ENCODE measurements at places on chromosomes 16 and 17. TPM values are rescaled to one million over a fixed set of nuclear protein-coding genes. Genes with fewer than 3 reads are reported as not detected.
A peak's percentile ranks its signal among the peaks of the same experiment; 100 is the strongest.

ARMC7 gene
- 6.7 TPM for total RNA-seq

GRCh38 chr17:14302431-14303099 lies 1.7 kb downstream of the HS3ST3B1 start:
- peak overlapping the region; percentile 25 for H3K27ac ChIP-seq
- H3K36me3 ChIP-seq, result no peaks in the 10 kb centered on the region
- peak overlapping the region; percentile 50 for H3K4me3 ChIP-seq

- no peaks in the 10 kb centered on the region for H3K27me3 ChIP-seq
- DNase-seq, result no peak
- peaks cover 15% of the 10 kb centered on the region for H3K4me1 ChIP-seq
- H3K36me3 ChIP-seq, result no peaks in the 10 kb centered on the region
Observed at GRCh38 chr16:17362946-17363345, 107.8 kb downstream of the XYLT1 start.

DNA sequence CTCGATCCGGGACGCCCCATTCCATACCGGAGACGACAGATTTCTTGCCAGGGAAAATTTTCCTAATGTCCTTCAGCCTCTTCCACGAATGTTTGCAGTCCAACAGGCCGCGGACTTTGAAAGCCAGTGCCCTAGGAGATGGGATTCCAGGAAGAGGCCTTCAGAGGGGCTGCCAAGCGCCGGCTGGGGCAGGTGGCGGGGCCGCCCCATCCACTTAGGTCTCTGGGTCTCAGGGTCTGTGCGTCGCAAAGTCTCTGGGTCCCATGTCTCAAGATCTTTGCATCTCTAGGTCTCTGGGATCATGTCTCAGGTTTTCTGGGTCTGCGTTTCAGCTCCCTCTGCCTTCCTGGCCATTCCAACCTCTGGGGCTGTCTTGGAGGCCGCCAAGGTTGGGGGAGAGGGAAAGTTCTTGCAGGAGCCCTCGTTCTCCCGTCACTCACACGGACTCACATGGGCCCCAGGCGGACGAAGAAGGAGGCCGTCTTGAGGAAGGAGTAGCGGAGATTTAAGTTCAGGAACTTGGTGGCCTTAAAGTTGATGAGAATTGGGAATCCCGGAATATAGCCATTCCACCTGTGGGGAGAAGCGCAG lies 7.2 kb downstream of the ALOX12B start:
- no peaks in the 10 kb centered on the region for H3K4me1 ChIP-seq
- no peak for DNase-seq
- peak overlapping the region; percentile 53 for H3K4me3 ChIP-seq
- no peak overlapping the region for H3K27ac ChIP-seq

RAPGEFL1 gene
- total RNA-seq, result 3.2 TPM

DNA sequence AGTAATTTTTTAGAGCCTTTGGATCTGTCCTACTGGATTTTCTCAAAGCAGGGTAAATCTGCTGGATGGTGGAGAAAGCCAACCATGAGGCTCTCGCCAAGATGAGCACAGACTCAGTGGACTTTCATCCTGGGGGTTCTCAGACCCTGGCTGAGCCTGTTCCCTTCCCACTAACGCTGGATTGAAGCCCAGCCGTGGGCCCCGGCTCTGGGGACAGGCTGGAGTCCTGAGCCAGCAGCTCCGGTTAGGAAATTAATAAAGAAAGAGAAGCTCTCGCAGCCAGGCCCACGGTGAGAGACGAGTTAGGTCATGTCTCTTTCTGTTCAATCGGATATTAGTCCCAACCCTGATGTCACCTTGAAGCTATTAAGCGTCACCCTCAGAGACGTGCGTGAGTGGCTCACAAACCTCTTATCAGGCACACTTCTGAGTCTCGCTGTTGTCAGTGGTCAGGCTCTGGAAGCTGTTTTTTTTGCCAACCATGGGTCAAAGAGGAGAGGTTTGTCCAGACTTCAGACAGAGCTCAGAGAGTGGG lies 27.1 kb downstream of the MEOX1 start:
- no peak for DNase-seq
- no peaks in the 10 kb centered on the region for H3K36me3 ChIP-seq
- no peaks in the 10 kb centered on the region for H3K27me3 ChIP-seq
- H3K27ac ChIP-seq, result peak overlapping the region; percentile 41
- H3K4me1 ChIP-seq, result no peaks in the 10 kb centered on the region
- H3K4me3 ChIP-seq, result no peak overlapping the region

AXIN2 gene
- 13.1 TPM for total RNA-seq

- H3K4me1 ChIP-seq, result no peaks in the 10 kb centered on the region
- no peaks in the 10 kb centered on the region for H3K27me3 ChIP-seq
- DNase-seq, result no peak
- H3K27ac ChIP-seq, result no peak overlapping the region
Observed at GRCh38 chr16:22357635-22357971, 16.8 kb downstream of the CDR2 start.

NDUFB10 gene
- total RNA-seq, result 114 TPM

GRCh38 chr17:45353043-45353442 lies 36.2 kb upstream of the MAP3K14 start:
- H3K36me3 ChIP-seq, result no peaks in the 10 kb centered on the region
- H3K4me1 ChIP-seq, result no peaks in the 10 kb centered on the region
- no peak for DNase-seq

SCGB1C2 gene
- total RNA-seq, result not detected

GRCh38 chr16:47013172-47013571 lies 39.7 kb upstream of the DNAJA2 start:
- H3K4me1 ChIP-seq, result no peaks in the 10 kb centered on the region
- no peaks in the 10 kb centered on the region for H3K36me3 ChIP-seq

- H3K36me3 ChIP-seq, result no peaks in the 10 kb centered on the region
- H3K4me1 ChIP-seq, result no peaks in the 10 kb centered on the region
- no peaks in the 10 kb centered on the region for H3K27me3 ChIP-seq
- peak; percentile 43 for DNase-seq
Observed at GRCh38 chr17:80774146-80774545, 217.5 kb upstream of the CHMP6 start.

GRCh38 chr17:48997103-48997826 lies at the start of gene IGF2BP1:
Gene IGF2BP1, plus strand, starts transcription at chr17:48997385. Its CDS starts 361 bp downstream, at chr17:48997746.
- DNase-seq, result no peak
- no peaks in the 10 kb centered on the region for H3K4me1 ChIP-seq
- no peak within 1 kb of the TSS for H3K27ac ChIP-seq
- H3K27me3 ChIP-seq, result peaks cover 16% of the 10 kb centered on the region
- no peaks in the 10 kb centered on the region for H3K36me3 ChIP-seq

ASPSCR1 gene
- total RNA-seq, result 31.8 TPM

BEAN1 gene
- total RNA-seq, result 0.16 TPM

GRCh38 chr16:65740711-65741110 lies 618.8 kb upstream of the CDH11 start:
- no peaks in the 10 kb centered on the region for H3K27me3 ChIP-seq
- no peaks in the 10 kb centered on the region for H3K36me3 ChIP-seq
- no peak for DNase-seq
- no peak overlapping the region for H3K4me3 ChIP-seq

GRCh38 chr17:27621942-27622559 lies 8.9 kb upstream of the LGALS9 start:
- no peak for DNase-seq
- no peaks in the 10 kb centered on the region for H3K4me1 ChIP-seq
- H3K4me3 ChIP-seq, result no peak overlapping the region
- no peak overlapping the region for H3K27ac ChIP-seq
- H3K36me3 ChIP-seq, result no peaks in the 10 kb centered on the region
- no peaks in the 10 kb centered on the region for H3K27me3 ChIP-seq

DNA sequence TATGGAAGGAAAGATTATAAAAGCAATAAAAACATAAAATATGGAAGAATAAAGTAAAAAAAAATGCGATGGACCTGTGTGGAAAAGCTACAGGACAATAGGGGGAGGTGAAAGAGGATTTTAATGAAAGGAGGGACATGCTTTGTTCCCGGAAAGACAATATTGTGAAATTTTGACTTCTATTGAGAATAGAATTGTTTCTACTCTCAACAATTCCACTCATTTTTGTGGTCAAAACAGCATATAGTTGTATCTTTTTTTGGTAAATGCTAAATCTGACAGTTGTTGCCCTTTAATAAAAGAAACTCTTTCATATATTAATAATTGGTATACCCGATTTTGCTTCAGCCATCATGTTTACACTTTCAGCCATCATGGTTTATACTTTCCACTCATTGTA lies 22.9 kb upstream of the APPBP2 start:
- H3K27me3 ChIP-seq, result no peaks in the 10 kb centered on the region
- no peaks in the 10 kb centered on the region for H3K36me3 ChIP-seq
- no peak for DNase-seq
- H3K4me1 ChIP-seq, result no peaks in the 10 kb centered on the region

TBC1D3H gene
- not detected for total RNA-seq

- no peak overlapping the region for H3K4me3 ChIP-seq
- H3K36me3 ChIP-seq, result no peaks in the 10 kb centered on the region
- H3K27me3 ChIP-seq, result no peaks in the 10 kb centered on the region
- H3K4me1 ChIP-seq, result no peaks in the 10 kb centered on the region
- H3K27ac ChIP-seq, result no peak overlapping the region
Observed at GRCh38 chr17:2862197-2862596, 66.0 kb downstream of the RAP1GAP2 start.

KIF18B gene
- not detected for total RNA-seq

HSPB9 gene
- 0.48 TPM for total RNA-seq

KRTAP17-1 gene
- total RNA-seq, result not detected

POLDIP2 gene
- total RNA-seq, result 64.5 TPM

P2RX1 gene
- 2.0 TPM for total RNA-seq

DNA sequence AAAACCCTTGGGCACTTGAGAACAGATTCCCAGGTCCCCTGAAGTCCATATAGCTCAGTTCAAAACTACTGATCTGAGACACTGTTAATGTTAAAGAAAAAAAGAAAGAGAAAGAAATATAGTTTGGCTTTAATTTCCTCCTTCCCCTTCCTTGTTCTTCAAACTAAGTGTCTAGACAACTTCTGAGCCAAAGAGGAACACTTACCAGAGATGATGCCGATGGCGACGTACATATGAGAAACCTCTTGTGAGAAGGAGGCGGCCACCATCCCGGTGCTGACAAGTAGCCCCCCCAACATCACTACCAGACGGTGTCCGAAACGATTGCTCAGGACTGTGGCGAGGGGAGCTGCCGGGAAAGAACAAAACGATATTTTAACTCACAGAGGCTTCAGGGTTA lies 17.2 kb downstream of the SLC16A6 start:
- no peak overlapping the region for H3K27ac ChIP-seq
- DNase-seq, result no peak
- no peaks in the 10 kb centered on the region for H3K27me3 ChIP-seq

GSG1L2 gene
- total RNA-seq, result not detected

COASY gene
- total RNA-seq, result 21.4 TPM

GRCh38 chr16:5478036-5478435 lies 380.4 kb upstream of the EEF2KMT start:
- H3K4me3 ChIP-seq, result no peak overlapping the region
- no peaks in the 10 kb centered on the region for H3K36me3 ChIP-seq
- no peak overlapping the region for H3K27ac ChIP-seq
- no peaks in the 10 kb centered on the region for H3K27me3 ChIP-seq

DNA sequence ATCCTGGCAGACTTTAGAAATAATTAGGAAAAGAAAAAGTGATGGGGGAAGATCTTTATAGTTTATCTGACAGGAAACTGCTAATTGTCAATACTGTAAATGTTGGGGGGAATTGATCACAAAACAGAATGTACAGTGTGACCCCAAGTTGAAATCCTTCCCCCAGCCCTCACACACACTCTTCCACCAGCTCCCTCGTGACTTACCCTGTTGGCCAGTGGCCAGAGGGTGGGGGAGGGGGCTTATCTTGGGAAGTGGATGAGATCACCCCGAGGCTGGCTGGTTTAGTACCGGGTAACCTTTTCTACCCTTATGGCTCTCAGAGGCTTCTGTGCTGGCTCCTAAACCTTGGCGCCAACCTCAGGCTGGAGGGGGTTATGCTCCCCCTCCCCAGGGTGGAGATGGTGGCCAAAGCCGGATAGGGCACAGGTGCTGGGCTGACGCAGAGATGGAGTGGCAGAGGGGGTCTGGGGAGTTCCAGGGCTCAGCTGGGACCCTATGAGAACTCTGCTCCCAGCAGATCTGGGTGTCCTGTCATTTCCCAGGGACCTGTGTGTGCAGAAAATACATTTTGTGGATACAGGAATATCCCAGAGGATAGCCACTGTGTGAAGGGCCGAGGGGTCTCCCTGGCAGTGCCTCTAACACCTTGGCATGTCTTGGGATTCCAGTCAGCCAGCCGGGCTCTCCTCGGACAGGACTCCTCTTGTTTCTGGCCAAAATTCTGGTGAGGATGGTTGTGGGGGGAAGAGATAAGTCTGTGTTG lies 18.6 kb downstream of the CDH16 start:
- peak; percentile 28 for DNase-seq
- peak overlapping the region; percentile 68 for H3K27ac ChIP-seq
- H3K4me3 ChIP-seq, result no peak overlapping the region
- H3K36me3 ChIP-seq, result no peaks in the 10 kb centered on the region
- no peaks in the 10 kb centered on the region for H3K4me1 ChIP-seq

Data from breast epithelium (tissue), 4 donors.